ENCODE measurements at places on chromosomes 16 and 17.

DNA sequence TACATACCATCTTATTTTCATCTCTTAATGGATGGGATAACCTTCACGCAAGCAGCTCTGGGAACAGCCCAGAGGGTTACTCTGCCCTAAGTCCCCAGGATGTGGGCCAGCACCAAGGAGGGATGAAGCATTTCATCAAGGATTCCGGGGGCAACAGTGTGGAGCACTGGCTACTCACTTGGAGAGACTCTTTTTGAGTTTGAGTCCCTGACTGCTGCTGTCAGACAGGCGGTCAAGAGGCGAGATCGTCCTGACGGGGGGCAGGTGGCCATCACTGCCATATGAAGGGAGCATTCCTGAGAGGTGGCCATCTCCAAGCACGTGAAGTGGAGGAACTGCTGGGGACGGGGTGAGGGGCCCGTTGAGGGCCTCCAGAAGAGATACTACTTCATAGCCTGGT, 18.1 kb upstream of the FOXJ1 start:
- no peak for DNase-seq

GRCh38 chr17:40778461-40778860, 3.9 kb downstream of the KRT27 start:
- no peak for DNase-seq

DNA sequence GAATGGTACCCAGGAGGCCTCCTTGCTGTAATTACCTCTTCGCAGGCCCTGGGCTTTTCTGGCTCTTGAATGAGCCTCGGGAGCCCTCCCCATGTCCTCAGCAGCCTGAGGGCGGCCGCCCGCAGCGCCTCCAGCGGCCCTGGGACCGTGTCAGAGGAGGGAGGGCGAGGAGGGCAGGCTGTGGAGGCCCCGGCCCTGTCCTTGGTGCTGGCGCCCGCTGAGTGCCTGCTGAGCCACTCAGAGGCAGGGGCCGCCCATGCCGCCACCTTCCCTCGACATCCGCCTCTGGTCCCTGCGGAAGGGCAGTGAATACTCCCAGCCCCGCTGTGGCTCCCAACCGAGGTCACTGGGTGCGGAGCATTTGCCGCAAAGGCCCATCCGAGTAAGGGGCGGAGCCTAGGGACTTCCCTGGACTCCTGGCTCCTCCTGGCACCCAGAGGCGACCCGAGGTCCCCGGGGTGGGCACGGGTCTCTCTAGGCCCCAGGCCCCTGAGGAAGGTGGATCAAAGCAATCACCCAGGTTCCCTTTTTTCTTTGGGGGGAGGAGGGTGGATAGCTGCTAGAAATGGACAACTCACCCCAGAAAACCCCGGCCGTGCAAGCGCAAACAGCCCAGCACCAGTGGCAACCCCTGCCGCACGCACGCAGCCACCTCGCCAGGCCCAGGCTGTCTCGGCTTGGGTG, 2.8 kb downstream of the RBFOX3 start:
- no peak for DNase-seq

DNA sequence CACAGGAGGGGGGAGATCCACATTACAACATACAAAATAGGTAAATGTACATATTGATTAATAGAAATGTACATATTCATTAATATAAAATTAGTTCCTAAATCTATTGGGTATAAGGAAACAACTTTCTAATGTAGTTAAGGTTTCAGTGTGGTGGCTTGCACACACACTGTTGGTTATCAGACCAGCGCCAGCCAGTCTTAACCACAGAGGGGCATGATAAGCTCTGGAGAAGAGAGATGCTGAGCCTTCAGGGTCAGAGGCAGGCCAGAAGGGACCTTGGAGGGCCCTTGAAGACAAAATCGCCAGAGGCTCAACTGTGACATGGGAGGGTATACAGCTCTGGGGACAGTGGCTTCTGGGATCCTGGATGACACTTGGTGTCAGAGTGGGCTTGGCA, 10.9 kb upstream of the ZFP90 start:
- no peak for DNase-seq

- no peak for DNase-seq
These were observed 34.4 kb downstream of the N4BP1 start for GRCh38 chr16:48575471-48576050.

GRCh38 chr17:15510361-15510760, 42.9 kb upstream of the CDRT4 start:
- DNase-seq, result no peak

DNA sequence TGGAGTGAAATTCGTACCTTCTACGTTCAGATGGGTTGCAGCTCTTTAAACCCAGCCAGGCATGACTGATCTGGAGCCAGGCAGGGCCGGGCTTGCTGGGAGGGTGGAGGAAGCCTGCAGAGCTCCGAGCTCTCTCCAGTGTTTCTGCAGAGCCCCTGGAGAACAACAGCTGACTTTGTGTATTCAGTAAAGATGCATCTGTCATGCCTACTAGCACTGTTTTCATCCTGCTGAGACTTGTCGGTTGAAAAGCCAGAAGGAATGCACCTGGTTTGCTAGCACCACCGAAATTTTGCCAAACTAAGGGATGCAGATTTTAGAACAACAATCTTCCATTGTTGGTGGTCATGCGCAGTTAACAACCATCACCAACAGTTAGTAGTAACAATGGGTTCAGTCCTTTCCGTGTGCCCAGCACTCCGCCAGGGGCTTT, 22.4 kb upstream of the SCNN1B start:
- DNase-seq, result peak; percentile 27

- DNase-seq, result no peak
These were observed 21.9 kb downstream of the SEC14L5 start for GRCh38 chr16:4979736-4980660.
